NCI-H1436 (cell line): ENCODE measurements at places on chromosomes 5 and 9.

GRCh38 chr9:99299211-99300102 lies 77.4 kb downstream of the SEC61B start:
- DNase-seq = peak; percentile 5

DNA sequence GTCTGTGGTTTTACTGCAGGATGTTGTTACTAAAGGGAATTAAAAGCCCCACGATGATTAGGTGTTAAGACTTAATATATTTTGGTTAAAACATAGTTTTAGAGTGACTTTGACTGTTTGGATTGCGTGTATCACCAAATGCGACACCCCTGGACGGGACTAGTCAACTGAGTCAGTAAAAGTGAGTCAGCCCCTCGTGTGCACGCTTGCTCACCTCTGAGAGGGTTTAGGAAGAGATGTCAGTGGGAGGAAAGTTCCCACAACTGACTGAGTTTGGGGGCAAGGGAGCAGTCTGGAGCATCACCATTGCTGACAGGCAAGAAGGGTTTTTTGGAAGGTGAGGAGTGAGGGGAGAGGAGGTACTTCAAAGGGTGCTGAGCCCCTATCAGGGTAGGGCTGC lies 14.4 kb upstream of the DMRT3 start:
- no peak for DNase-seq

GRCh38 chr9:119500072-119500771 lies 131.0 kb upstream of the BRINP1 start:
- no peak for DNase-seq

DNA sequence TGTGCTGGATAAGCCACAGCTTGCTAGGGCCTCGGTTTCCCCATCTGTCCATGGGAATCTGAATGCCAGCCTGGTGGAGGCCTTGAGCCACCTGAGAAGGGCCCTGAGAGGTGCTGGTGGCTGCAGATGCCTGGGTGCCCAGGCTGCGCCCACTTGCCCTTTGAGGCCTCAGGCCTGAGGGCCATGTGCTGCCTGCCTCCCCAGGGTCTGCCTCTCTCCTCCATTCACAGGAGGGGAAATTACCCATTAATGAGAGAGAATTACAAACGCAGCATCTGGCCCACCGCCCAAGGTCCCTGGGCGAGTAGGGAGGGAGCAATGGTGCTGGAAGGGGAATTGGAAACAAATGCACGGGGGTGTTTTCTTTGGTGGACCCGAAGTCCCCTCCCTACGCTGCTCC lies 59.6 kb downstream of the BARX1 start:
- DNase-seq = no peak

DNA sequence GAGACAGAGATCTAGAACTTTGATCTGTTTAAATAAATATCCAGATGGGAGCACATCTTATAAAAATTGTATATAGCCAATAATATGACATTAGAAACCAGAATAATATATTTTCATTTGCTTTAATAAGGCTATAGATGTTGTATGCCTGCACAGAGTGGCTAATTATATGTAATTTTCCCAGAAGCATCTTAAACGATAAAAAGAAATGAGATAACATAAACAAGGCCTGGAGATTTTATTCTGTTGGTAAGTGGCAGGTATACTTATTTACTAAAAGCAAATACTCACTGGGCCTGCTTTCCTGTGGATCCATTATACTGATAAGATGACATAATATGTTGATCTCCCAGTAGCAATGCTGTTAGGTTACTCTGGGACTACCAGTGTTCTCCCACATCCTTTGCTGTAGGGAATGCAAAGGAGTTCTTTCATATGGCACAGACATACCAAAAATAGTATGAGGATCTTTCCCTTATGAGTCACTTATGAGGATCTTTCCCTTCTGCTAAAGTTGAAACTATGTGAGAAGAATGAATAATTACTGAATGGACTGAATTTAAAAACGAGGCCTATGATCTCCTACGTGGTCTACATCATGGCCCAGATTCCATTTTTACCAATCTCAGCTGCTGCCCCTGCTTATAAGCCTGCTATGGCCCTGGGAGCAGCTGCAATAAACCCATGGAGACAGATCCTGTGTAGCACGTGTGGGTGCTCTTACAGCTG lies 112.1 kb downstream of the NUDT12 start:
- DNase-seq = no peak

DNA sequence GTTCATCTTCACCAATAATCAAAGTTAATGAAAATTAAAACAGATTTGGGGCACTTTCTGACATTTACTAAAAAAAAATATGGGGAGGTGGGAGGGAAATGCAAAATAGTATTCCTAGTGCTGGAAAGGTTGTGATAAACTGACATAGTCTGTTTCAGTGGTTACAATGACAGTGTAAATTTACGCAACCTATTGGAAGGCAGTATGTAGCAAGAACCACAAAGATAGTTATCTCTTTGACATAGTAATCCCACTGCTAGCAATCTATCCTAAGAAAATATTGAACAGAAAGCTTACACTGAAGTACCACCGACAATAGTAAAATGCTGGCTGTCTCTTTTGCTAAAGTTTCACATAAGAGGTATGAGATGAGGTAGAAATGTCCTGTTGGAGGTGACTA lies 15.1 kb upstream of the EPB41L4B start:
- no peak for DNase-seq

- no peak for DNase-seq
Observed at GRCh38 chr5:81790336-81790735, 39.4 kb upstream of the SSBP2 start.

GRCh38 chr9:93894691-93895079 lies 60.5 kb downstream of the BARX1 start:
- no peak for DNase-seq

GRCh38 chr5:160036884-160037283 lies 27.9 kb downstream of the TTC1 start:
- no peak for DNase-seq

- DNase-seq = no peak
Observed at GRCh38 chr9:21591221-21592062, 109.3 kb upstream of the IFNE start.

- no peak for DNase-seq
Observed at GRCh38 chr5:140246378-140247122, 56.4 kb downstream of the PFDN1 start.

DNA sequence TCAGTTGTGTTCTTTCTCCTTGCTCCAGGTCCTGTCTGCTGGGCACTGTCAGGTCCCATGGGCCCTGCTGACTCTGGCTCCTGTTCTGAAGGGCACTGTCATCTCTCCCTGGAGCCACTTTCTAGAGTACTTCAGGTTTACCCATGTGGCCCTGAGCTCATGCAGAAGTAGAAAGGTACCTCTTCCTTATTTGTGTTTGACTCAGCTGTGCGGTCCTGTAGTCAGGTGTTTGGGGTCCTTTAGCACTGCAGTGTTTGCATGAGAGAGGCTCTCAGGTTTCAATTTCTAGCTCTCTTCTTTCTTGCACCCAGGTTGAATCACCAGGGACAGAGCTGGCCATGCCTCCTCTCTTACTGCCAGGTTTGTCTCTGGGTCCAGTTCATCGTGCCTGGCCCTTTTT lies 71.5 kb downstream of the HSPA4 start:
- DNase-seq = no peak

- no peak for DNase-seq
Observed at GRCh38 chr5:122835681-122836080, 9.7 kb upstream of the SNX24 start.

- no peak for DNase-seq
Observed at GRCh38 chr5:140833993-140834392, at the start of gene PCDHA7. Gene PCDHA7, plus strand, starts transcription at chr5:140834269. Its CDS starts 115 bp downstream, at chr5:140834384.

- DNase-seq = no peak
Observed at GRCh38 chr5:55645304-55645703, 66.8 kb downstream of the SLC38A9 start.

- DNase-seq = no peak
Observed at GRCh38 chr5:178849316-178849715, 10.4 kb upstream of the ZNF354B start.

GRCh38 chr5:58439094-58439644 lies 20.7 kb downstream of the PLK2 start:
- no peak for DNase-seq

DNA sequence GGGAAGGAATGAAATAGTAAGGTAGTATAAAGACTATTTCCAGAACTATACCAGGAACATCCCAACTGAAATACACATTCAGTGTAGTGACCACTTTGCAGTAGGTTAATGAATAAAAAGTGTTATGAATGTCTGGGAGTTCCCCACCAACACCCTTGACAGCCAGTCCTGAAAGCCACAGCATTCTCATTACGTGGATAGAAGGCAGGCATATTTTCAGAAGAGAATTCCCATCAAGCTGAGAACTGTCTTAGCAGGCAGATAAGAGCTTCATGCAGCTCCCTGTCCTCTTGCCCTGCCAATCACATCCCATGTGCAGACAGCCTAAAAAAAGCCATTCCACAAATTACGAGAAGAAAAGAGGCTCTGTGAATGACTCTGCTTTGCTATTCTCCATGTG lies 695.0 kb downstream of the DTWD2 start:
- DNase-seq = no peak

GRCh38 chr9:129879103-129879699 lies 43.9 kb downstream of the USP20 start:
- no peak for DNase-seq

DNA sequence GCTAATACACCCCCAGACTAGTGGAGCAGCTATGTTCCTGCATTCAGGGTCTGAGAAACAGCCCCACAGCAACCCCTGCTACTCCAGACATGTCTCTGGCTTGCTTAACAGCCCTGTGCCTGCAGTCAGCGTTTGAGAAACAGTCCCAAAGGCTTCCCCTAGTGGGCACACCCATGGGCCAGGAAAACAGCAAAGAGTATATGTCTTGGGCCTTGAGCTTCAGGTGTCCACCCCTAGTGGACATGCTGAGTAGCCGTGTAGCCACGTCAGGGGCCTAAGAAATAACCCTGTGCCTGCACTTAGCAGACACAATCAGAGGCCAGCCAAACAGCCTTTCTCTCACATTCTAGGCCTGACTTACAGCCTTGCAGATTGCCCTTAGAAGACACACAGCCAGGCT lies 698.6 kb downstream of the PTPRD start:
- DNase-seq = no peak

DNA sequence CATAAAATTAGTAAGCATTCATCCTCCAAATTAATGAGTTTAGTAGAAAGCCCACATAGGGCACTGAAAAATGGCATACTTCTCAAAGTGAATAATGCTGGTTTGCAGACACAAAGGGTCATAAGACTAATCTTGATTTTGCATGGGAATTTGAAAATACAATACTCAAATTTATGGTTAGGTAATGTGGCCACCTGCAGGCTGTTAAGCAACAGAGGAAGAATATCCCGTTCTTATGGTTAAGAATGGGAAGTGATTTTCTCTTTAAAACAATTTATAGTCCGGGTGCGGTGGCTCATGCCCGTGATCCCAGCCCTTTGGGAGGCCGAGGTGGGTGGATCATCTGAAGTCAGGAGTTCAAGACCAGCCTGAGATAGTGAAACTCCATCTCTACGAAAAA lies 9.4 kb upstream of the PLCXD3 start:
- DNase-seq = peak; percentile 4

- no peak for DNase-seq
Observed at GRCh38 chr5:159610966-159611579, 280.8 kb upstream of the IL12B start.

- DNase-seq = no peak
Observed at GRCh38 chr5:5250758-5251157, 110.6 kb downstream of the ADAMTS16 start.

GRCh38 chr5:170741801-170742200 lies 41.7 kb upstream of the GABRP start:
- no peak for DNase-seq

- DNase-seq = no peak
Observed at GRCh38 chr5:156561651-156562050, 234.7 kb downstream of the SGCD start.

- DNase-seq = no peak
Observed at GRCh38 chr9:84642553-84643141, 26.9 kb upstream of the NTRK2 start.

DNA sequence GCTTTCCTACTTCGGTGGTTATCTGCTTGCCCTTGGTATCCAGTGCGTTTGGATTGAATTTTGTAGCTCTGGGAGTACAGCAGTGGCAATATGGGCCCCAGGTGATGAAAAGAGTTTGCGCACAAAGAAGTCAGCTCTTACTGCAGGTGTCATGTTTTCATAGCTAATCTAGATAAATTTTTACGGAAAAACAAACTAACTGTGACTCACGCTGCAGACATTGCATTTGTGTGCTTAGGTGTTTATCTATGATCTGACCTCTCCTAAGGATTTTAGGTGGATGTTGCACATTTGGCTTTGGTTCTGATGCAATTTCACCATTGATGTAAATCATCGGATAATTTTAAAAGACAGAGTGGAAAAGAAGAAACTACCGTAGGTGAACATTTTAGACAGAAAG lies 92.1 kb downstream of the VCAN start:
- no peak for DNase-seq

DNA sequence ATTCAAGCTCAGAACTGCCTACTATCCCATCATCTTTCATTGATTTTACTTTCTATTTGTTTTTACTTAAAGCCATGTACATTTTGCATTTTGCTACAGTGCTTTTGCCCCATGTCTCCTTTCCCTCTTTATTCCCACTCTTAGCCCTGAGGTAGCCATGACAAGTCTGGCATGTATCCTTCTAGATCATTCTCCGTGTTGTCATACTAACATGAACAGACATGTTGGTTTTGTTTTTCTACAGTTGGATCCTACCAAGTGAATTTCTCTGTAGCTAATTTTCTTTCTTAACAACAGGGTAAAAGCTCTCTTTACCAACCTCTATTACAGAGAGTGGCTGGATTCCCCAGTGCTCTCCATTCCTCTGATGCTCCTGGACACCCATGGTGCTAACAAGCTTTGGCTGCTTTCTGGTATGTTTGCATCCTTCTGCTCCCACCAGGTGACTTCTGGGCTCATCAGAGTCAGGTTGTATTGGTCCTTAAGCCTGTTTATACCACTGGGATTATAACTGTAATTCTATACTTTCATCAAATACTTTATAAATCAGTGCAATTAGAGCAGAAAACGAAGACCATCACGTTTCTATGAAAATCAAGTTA lies 38.8 kb upstream of the BOD1 start:
- DNase-seq = no peak

DNA sequence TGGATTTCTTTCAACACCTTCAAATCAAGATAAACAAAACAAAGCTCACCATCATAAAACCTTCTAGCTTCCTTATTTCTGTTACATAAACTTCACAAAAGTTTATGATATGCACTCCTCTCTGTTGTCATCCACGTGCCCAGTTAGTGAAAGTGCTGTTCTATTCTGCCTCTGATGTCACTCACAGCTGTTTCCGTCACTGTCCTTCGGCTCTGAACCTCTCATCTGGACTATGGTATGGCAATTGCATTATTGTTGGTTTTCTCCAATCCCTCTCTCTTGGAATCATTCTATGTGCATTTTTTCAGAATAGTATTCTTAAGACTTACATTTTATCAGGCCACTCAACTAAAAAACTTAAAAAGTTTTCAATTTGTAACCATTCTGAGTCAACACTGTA lies 264.2 kb upstream of the DAPK1 start:
- no peak for DNase-seq

DNA sequence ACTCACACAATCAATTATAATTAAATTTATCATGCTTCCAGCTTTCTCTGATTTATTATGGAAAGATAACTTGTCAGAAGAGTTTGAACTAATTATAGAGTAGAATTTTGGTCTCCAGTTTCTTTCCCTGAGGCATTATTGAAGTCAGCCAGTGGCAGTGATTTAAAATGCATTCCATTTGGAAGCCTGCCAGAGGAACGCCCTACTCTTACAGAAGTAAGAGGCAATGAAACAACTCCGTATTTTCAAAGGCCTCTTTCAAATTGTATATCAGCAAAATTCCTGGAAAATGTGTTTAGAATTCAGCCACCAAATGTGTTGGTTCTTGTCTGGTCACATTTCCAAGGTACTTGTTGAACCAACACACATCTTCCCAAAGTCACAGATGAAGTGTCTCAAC lies 640.9 kb downstream of the SEMA5A start:
- DNase-seq = peak; percentile 2
